GM10248 (cell line): ENCODE measurements at places on chromosomes 12 and 14.

DNA sequence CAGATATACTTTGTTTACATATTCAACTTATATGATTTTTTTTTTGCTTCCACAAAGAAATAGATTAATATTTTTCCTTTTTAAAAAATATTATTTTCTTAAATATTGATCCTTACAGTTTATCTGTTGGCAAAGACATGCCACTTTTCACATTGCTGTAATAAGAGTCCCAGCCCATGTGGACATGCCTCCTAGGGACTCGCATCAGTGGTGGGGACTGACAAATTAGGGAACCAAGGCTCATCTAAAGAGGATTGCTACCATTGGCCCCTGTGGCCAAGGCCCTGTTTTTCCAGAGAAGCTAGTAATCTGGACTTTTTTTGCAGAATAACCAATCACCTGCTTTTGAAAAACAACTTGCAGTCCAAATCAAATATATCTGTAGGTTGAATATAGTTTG lies 27.8 kb upstream of the BMAL2 start:
- no peak for DNase-seq

- peak; percentile 57 for DNase-seq
Observed at GRCh38 chr14:89493877-89494634, 77.0 kb upstream of the FOXN3 start.

GRCh38 chr12:90042920-90043641 lies 334.4 kb upstream of the ATP2B1 start:
- DNase-seq: no peak

DNA sequence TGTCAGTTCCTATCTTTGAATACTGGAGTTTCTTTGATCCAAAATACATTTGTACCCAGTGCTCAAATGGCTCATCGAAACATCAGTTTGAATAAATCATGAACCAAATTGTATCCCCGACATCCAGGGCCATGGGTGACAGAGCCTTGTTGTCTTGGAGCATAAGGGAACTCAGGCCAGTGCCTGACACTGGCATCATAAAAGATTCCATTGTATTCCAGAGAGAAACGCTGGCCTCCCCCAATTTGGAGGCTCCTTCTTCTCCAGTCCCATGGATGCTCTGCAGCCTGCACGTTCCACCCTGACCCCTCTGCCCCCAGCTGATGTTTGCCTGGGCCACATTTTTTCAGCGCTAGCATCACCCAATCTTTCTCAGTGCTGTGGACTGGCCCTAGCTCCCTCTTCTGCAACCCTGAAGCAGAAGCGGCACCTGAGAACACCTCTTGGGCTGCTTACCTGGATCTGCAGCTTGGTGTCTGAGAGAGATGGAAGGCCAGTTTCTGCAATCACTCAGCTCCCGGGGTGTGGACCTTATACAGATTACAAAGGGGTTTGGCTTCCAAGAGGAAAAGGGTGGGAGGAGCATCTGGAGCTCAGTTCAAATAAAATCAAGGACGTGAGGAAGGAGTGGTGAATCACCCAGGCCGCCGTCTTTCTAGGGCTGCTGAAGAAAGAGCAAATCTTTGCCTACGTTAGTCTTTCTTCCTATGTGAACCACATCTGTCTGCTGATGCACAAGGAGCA lies at the start of gene RNASE1:
TSS of gene RNASE1 (minus strand) at position 504 of the 744 bp plus-strand sequence. CDS start 776 bp downstream, outside the sequence.
- DNase-seq: no peak

DNA sequence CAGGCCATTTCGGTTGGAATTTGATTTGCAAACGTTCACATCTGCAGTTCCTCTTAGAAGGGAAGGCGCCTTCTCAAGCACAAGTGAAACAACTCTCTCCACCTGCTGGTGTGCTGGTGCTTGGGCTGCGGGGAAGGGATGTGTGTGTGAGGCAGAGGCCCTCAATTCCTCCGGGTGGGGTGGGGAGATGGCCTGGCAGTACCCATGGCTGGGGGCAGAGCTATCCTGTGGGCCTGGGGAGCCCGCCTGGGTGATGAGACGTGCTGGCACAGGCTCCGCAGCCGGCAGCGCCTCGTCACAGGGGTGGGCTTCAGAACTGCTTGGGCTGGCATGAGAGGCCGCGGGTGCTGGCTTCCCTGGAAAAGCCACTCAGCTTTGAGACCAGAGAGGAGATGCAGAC lies 28.9 kb upstream of the TDRD9 start:
- DNase-seq: no peak

GRCh38 chr12:70197345-70197744 lies 45.9 kb upstream of the CNOT2 start:
- no peak for DNase-seq

GRCh38 chr12:7645395-7646177 lies 20.1 kb downstream of the APOBEC1 start:
- DNase-seq: peak; percentile 50

DNA sequence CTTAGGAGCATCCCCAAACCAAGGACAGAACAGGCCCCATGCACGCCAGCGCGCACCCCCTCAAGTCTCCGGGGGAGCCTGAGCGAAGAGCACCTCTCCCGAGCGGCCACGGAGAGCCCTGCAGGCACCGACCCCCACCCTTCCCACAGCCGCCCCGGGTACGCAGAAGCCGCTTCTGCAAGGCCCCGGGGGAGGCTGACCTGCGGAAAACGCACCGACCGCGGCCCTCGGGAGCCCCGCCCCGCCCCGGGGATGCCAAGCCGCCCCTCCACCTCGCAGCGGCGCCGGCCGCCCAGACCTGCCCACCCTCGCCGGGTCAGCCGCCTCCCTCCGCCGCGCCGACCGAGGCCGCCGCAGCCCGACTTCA lies 385 bp downstream of the CAPRIN2 start:
- no peak for DNase-seq

- DNase-seq: peak; percentile 5
Observed at GRCh38 chr14:96637521-96637920, 135.3 kb downstream of the PAPOLA start.

DNA sequence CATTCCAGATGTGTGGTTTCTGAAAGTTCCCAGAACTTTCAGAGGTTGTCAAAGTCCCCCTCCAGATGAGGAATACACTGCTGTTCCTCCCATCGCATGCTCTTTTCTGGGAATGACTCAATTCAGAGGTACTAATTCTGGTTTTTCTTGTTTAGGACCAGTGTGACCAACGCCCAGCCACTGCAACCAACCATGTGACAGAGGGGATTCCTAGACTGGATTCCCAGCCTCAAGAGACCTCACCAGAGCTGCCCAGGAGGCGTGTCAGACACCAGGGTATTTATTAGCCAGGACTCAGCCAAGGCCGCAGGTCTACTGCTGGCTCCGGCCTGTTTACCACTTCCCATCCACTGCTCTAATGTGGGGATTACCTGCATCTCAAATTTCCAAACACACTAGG lies 24.2 kb downstream of the TRAFD1 start:
- no peak for DNase-seq

- peak; percentile 21 for DNase-seq
Observed at GRCh38 chr12:44015333-44015941, 179.6 kb downstream of the TMEM117 start.

- no peak for DNase-seq
Observed at GRCh38 chr12:86601550-86602308, 345.5 kb upstream of the MGAT4C start.

DNA sequence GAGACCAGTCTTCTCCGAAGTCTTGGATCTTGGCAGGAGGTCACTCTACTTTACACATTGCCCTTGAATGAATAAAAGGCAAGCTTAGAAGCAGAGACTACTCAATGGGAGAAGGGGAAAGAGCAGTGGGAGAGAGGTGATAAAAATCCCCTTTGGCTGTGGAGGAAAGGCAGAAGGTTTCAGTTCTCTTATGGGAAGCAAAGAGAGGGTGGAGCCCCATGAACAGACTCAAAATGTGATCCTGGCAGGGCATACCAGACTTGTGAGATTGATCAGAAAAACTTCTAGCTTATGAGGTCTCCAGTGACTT lies 49.6 kb upstream of the HECTD1 start:
- no peak for DNase-seq

DNA sequence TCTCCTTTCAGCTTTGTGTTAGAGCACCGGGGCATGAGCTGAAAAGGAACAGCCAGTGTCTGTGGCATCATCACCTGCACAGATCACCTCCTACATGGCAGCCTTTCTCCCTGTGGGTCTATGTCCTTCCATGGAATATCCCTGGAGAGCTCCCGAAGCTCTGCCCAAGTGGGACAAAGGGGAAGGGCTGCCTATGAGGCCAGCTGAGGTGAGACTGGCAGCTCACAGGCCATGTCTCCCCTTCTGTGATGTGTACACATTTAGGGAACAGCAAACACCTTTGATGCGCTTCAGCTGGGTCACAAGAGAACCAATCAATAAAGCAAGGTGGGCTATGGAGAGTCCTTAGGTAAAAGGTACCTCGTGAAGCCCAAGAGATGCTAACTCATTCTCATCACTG lies 4.1 kb downstream of the PROX2 start:
- no peak for DNase-seq
